ENCODE measurements at places on chromosomes 13 and 19. TPM values are rescaled to one million over a fixed set of nuclear protein-coding genes. Genes with fewer than 3 reads are reported as not detected.

DNA sequence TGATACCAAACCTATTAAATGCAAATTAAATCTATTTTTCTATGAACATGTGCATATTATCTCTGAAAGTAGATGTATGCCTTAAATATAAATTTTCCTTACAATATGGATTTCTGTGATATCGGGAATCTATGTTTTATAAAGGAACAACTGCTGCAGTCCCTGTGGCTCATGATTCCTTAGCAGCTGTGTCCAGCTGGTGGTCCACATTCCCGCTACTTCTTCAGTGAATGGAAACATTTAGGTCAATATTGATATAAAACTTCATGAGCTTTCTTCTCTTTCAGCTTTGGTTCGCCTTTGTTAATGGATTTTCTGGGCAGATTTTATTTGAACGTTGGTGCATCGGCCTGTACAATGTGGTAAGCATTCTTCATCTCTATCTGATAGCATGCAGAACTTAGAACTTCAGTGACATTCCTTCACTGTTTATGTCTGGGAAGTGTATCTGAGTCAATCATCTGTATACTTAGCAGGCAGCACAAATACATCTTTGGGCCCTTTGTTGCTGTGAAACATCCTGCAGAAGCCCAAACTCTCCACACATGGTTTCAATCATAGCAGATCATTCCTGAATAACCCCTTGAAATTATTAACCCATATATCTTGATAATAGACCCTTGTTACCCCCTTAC lies 223.9 kb downstream of the SHISA2 start:
- no peak for DNase-seq

DNA sequence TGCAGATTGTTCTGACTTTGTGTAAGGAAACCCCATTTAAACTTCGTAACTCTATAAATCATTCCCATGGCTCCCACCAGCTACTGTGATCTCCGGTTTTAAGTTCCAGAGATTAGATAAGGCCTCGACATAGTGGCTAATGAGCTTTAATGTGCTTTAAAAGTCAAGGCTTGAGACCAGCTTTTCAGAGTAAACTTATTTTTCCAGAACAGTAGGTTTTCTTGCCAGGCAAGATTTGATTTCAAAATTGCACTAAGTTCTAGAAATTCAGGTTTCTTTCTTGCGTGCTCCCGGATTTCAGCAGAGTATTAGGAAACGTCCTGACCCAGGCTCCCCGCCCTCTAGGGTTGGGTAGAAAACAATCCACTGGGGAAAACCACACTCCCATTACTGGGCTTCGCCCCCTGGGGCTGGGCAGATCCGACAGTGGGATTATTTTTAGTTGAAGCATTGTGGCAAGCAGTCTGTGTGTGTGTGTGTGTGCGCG lies 43.3 kb downstream of the CRYL1 start:
- DNase-seq: no peak

The INSL3 gene
- total RNA-seq: not detected

GRCh38 chr13:100240109-100240779 lies 151.4 kb downstream of the PCCA start:
- DNase-seq: no peak

- peak; percentile 76 for DNase-seq
These were observed 4.5 kb upstream of the B3GNT8 start for GRCh38 chr19:41431426-41432386.

The RAP2A gene
- total RNA-seq: 20.1 TPM

DNA sequence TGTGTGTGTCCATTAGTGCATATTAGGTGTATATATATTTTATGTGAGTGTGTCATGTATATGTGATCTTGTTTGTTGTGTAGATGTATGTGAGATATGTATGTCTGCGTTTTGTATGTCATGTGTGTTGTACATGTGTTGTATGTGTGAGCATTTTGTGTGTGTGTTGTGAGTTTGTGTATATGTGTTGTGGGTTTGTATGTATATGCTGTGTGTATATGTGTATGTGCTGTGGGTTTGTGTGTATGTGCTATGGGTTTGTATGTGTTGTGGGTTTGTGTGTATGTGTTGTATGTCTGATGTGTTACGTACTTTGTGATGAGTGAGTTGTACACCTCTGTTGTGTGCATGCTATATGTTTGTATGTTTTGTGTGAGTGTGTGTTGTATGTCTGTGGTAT lies 8.1 kb downstream of the CEACAM20 start:
- no peak for DNase-seq

DNA sequence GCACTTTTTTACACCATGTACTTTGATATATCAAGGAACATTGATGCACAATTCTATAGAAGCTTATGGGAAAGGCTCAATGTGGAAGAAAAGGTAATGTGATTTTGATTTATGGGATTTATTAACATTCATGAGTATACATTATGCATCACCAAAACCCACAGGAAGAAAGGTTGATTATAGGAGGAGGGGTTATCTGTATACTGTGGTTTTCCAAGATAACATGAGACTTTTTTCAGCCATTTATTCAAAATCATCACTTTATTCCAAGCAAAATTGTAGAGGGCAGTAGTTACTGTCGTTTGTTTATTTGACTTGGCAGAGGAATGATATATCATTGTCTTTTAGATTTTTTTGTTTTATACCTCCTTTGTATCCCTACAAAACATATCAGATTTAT lies 54.9 kb downstream of the WDFY2 start:
- DNase-seq: no peak

DNA sequence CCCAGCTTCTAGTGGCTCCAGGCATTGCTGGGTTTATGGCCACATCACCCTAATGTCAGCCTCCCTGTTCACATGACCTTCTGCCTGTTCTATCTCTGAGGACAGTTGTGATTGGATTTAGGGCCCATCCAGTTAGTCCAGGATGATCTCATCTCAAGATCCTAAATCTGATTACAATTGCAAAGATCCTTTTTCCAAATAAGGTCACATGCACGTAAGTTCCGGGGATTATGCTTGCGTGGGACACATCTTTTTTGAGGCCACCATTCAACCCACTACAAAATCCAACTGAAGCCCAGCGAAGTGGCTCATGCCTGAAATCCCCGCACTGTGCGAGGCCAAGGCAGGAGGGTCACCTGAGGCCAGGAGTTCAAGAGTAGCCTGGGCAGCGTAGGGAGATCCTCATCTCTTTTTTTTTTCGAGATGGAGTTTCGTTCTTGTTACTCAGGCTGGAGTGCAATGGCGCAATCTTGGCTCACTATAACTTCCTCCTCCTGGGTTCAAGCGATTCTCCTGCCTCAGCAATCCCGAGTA lies 12.3 kb downstream of the PLD3 start:
- no peak for DNase-seq

DNA sequence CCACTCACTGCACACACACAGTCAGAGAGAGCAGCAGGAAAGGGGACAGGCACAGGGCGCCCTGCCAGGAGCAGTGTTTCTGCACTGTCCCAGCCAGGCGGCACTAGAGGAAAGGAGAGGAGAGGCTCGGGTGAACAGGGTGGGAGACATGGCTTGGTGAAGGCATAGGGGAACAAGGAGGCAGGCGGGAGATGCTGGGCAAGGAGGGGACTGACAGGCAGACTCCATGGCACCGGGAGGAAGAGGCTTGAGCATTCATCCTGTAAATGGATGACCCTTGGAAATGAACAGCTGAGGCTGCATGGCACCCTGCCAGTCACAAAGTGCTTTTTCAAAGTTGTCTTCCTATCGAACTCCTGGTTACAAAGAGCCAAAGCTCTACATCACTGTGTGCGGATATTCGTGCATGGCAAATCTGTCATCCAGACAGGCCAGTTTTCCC lies 22.4 kb downstream of the MED26 start:
- peak; percentile 55 for DNase-seq

GRCh38 chr13:44818016-44818415 lies 171.3 kb downstream of the NUFIP1 start:
- no peak for DNase-seq

All from Right ventricle myocardium inferior (tissue), 1 donor.